ENCODE measurements at places on chromosomes 6 and 20. TPM values are rescaled to one million over a fixed set of nuclear protein-coding genes. Genes with fewer than 3 reads are reported as not detected.

ZNF334 gene
- total RNA-seq: 1.9 TPM

DNA sequence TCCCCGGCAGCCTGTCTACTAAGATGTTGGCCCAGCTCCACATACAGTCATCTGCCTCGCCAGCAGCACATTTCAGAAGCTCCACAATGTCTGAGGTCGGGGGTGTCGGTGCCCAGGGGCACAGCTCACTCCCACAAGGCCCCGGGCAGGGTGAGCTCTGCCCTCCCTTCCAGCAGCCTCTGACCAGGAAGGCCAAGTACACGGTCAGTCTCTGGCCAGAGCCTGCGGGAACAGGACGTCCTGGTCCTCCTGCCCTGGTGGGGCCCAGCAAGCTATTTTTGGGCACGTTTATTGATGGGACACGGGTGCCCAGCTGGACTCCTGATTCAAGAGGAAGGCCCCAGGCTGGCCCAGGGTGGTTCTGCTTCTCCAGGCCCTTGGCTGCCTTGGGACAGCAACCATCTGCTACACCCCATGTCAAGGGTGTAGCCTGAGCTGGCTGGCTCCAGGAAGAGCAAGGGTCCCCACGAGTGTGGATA, 114.9 kb upstream of the PTPN1 start:
- H3K4me3 ChIP-seq: no peak overlapping the region
- no peak overlapping the region for H3K27ac ChIP-seq
- H3K4me1 ChIP-seq: peaks cover 15% of the 10 kb centered on the region

MYBL2 gene
- 72.6 TPM for total RNA-seq

SSTR4 gene
- not detected for total RNA-seq

GRCh38 chr6:157898169-157898568, 75.1 kb downstream of the SNX9 start:
- H3K4me1 ChIP-seq: peaks cover 11% of the 10 kb centered on the region
- no peaks in the 10 kb centered on the region for H3K27me3 ChIP-seq
- no peak overlapping the region for H3K27ac ChIP-seq
- DNase-seq: no peak
- H3K4me3 ChIP-seq: no peak overlapping the region

PRDM13 gene
- total RNA-seq: not detected

DNA sequence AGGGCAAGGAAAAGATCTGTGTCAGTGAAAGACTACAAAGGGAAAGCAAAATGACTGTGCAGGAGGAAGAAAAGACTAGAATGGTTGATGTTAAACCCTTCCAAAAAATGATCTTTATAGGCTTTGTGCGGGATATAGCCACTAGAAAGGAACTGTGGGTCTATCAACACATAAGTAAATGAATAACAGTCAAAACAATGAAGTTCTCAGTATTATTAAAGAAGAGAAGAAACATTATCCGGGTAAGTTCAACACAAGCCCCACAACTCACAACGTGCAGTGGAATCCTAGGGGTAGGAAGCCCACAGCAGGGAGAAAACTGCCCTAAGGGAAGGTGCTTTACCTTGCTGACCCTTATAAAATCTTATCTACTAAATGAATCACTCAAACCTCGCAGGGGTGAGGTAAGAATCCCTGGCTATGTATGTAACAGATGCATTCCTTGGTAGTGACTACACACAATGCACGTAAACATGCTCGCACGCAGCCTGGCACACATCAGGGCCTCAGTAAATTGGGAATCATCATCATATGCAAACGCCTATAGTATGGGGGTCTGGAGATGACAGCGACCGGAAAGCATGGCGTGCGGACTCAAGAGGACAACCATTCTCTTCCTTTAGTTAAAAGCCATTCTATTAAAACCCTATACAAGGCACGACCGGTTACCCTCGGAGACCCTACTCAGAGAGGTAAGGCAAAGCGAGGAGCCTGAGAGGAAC, 11.3 kb downstream of the TFAP2A start:
- peaks cover 69% of the 10 kb centered on the region for H3K27me3 ChIP-seq
- H3K4me1 ChIP-seq: peaks cover 8% of the 10 kb centered on the region
- peak overlapping the region; percentile 81 for H3K4me3 ChIP-seq

DNA sequence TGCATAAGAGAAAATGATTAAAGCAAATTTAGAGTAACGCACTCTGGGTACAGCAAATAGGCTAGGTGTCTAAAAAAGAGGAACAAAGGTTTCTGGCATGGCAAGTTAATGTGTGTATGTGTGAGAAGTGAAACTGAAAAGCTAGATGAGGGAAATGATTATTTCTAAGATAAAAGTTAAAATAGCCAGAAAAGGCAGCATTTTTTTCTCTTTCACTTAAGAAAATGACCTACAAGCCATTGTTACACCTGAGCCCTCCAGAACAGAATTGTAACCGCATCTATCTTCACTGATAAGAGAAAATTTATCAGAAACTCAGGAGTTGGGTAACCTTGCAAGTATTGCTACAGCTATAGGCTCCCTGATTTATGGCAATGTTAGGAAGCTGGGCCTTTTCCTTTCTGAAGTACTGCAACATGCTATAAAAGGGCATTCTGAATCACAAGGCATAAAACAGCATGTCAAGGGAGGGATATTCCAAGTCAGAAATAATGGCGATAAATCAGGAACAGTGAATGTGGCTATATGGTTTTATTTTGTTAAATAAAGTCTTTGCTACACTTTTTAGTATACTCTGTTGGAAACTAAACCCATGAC, 395.3 kb downstream of the TBC1D32 start:
- no peak overlapping the region for H3K4me3 ChIP-seq
- H3K27me3 ChIP-seq: peaks cover 2% of the 10 kb centered on the region
- no peak overlapping the region for H3K27ac ChIP-seq
- no peak for DNase-seq
- no peaks in the 10 kb centered on the region for H3K4me1 ChIP-seq

Measured in activated naive CD8-positive, alpha-beta T cell treated with anti-CD3 and anti-CD28 coated beads, Interleukin-2, amount 10 ng/mL, durations not matched to agents 7 days and 5 days (primary cell).